Kidney epithelial cell (primary cell): ENCODE measurements at places on chromosomes 3 and 15. TPM values are rescaled to one million over a fixed set of nuclear protein-coding genes. Genes with fewer than 3 reads are reported as not detected.

The IQCH gene
- total RNA-seq, result 3.0 and 6.3 TPM in 2 replicates

The EHD4 gene
- total RNA-seq, result 30.1 and 33.7 TPM in 2 replicates

The NRG4 gene
- not detected in 2 replicates for total RNA-seq

The MAGEF1 gene
- 32.5 and 48.0 TPM in 2 replicates for total RNA-seq

The CD86 gene
- not detected in 2 replicates for total RNA-seq

The GLDN gene
- not detected in 2 replicates for total RNA-seq

The KCNMB2 gene
- total RNA-seq, result 3.6 TPM in 1 of 2 replicates, not detected in the other

The CSPG4 gene
- 1.2 and 1.7 TPM in 2 replicates for total RNA-seq

The SLC22A13 gene
- 0.34 TPM in 1 of 2 replicates, not detected in the other for total RNA-seq

The GOLGA8T gene
- total RNA-seq, result 0.27 TPM in 1 of 2 replicates, not detected in the other

The GOLGA8O gene
- not detected in 2 replicates for total RNA-seq

The EXD1 gene
- total RNA-seq, result 0.17 TPM in 1 of 2 replicates, not detected in the other

The SLCO3A1 gene
- total RNA-seq, result 3.1 and 3.6 TPM in 2 replicates

The RBMS3 gene
- 18.4 and 23.7 TPM in 2 replicates for total RNA-seq

The UBAP1L gene
- 0.68 and 1.2 TPM in 2 replicates for total RNA-seq

The PLSCR2 gene
- total RNA-seq, result 0.62 TPM in 1 of 2 replicates, not detected in the other

The CTDSPL gene
- total RNA-seq, result 28.0 and 30.6 TPM in 2 replicates

The FGF12 gene
- total RNA-seq, result 3.2 and 5.9 TPM in 2 replicates

The KBTBD12 gene
- 0.08 and 0.41 TPM in 2 replicates for total RNA-seq

The NR1I2 gene
- total RNA-seq, result 0.14 and 0.79 TPM in 2 replicates

The C15orf39 gene
- total RNA-seq, result 26.8 and 34.8 TPM in 2 replicates

The SLC26A6 gene
- 32.8 and 54.2 TPM in 2 replicates for total RNA-seq

The PRICKLE2 gene
- total RNA-seq, result 10.8 and 13.7 TPM in 2 replicates

The BCL2A1 gene
- not detected in 2 replicates for total RNA-seq

The MASP1 gene
- 0.48 TPM in 1 of 2 replicates, not detected in the other for total RNA-seq

The ZNF774 gene
- total RNA-seq, result 2.0 and 4.0 TPM in 2 replicates

The KNG1 gene
- total RNA-seq, result not detected in 2 replicates

The TMEM158 gene
- total RNA-seq, result 1.1 and 5.8 TPM in 2 replicates

The ZSCAN2 gene
- 26.4 and 26.6 TPM in 2 replicates for total RNA-seq

The PODXL2 gene
- 69.5 and 70.4 TPM in 2 replicates for total RNA-seq

The HHATL gene
- not detected in 2 replicates for total RNA-seq

The WNT7A gene
- total RNA-seq, result 14.4 and 17.1 TPM in 2 replicates

The GPR160 gene
- total RNA-seq, result 13.2 and 14.2 TPM in 2 replicates

The EPHB1 gene
- 10.8 and 13.3 TPM in 2 replicates for total RNA-seq

The LMAN1L gene
- not detected in 2 replicates for total RNA-seq

The MYO5C gene
- total RNA-seq, result 26.4 and 30.9 TPM in 2 replicates

The XCR1 gene
- total RNA-seq, result not detected in 2 replicates
